D721Med (cell line): ENCODE measurements at places on chromosomes 7 and 10.

DNA sequence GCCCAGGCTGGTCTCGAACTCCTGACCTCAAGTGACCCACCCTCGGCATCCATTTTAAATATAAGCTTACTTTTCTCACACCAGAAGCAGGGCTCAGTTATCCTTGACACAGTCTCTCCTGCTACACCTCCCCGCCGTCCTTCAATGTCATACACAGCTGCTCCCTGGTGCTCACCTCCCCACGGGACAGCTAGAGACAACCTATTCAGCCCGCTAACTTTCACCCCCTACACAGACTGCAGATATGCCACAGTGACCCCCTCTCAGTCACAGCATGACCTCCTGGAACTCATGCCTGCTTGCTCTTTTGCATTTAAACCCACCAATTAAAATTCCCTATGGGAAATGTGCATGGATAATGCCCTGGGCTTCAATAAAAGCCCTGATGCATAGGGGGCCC is 44.2 kb upstream of the KCNMA1 start:
- no peak for DNase-seq

DNA sequence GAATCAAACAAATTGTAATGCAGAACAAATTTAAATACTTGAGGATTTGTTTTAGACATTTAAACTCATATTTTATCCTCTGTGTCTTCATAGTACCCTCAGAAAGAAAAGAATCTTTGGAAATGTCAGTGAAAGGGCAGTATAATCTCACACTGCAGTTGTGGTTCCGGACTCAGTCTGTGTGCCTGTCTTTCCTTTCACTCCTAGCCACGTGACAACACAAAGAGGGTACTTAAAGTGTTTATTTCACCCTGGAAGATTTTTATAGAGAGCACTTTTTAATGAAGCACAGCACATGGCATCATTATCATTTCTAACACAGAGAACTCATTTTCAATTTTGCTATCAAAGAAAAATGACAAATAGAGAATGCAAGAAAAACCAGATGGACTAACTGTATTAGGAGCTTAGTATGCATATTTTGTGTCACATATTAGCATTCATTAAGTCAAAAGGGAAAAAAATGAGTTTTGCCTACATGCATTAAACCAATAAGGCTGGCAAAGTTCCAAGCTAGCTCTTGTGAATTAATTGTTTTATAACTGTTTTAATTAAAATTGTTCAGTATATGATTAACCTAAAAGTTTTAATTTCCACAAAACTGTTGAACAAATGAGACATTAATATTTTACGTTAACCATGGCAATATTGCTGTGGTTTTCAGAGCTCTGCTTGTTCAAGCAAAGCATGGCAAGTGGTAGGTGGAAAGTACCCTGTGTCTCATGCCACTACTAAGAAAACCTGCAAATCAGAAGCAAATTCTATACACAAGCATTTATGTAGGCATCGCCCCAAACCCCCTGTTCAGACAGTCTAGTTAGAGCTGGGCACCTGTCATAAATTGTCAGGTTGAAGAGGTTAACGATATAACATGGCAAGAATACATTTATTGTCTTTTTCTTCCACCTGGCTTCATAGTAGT is 65.9 kb downstream of the AUTS2 start:
- DNase-seq: no peak

GRCh38 chr7:96016056-96016586 is 243.8 kb downstream of the DYNC1I1 start:
- no peak for DNase-seq

- no peak for DNase-seq
Measured at GRCh38 chr10:26357203-26357602, 80.9 kb upstream of the APBB1IP start.

- no peak for DNase-seq
Measured at GRCh38 chr7:24715661-24716479, 41.4 kb downstream of the GSDME start.

GRCh38 chr10:119270762-119271366 is 63.5 kb downstream of the GRK5 start:
- no peak for DNase-seq

- DNase-seq: no peak
Measured at GRCh38 chr10:30637881-30638467, 8.4 kb upstream of the LYZL2 start.

- DNase-seq: no peak
Measured at GRCh38 chr7:12738665-12739064, 51.2 kb downstream of the ARL4A start.

DNA sequence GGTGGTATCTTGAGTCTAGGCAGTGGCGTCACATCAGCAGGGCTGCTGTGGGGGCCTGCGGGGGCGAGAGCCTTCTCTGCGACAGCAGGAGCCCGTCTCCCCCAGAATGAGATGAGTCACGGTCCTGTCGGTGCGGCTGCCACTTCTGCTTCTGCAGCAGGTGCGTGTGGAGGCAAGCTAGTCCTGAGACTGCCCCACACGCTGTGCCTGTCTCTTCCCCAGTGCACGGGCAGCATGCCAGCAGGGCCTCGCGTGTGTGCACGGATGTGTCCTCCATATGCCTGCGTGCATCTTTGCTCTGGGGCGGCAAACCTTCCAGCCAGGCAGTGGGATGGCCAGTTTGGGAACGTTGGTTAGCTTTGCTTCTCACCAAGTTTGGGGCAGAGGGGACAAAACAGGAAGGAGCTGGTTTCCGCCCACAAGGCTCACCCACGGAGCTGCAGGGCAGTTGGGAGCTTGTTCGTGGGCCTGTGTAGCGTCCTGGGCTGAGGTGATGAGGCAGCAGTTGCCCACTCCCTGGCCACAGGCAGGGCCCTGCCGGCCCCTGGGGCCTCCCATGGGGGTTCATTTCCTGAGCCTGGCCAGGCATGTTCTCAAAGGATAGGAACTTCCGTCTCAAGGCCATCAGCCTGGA is 60.8 kb upstream of the PPIF start:
- DNase-seq: no peak

GRCh38 chr10:80172896-80173295 is 32.4 kb downstream of the ANXA11 start:
- no peak for DNase-seq

GRCh38 chr10:120262857-120263547 is 194.0 kb upstream of the PLPP4 start:
- no peak for DNase-seq

- DNase-seq: no peak
Measured at GRCh38 chr7:42174391-42174912, 62.6 kb downstream of the GLI3 start.

DNA sequence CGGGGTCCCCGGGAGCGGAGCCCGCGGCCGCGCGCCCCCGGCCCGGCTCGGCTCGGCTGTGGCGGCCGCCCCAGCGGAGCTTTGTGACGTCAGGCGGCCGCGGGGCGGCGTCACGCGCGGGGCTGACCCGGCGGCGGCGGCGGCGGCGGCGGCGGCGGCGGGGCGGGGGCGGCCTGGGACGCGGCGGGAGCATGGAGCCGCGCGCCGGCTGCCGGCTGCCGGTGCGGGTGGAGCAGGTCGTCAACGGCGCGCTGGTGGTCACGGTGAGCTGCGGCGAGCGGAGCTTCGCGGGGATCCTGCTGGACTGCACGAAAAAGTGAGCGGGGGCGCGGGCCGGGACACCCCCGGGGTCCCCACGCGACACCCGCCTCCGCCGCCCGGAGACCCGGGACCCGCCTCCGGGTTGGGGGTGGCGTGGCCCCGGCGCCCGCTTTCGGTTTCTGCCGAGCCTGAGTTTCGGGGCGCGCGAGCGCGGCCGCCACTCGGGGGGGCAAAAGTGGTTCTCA is at the start of gene PWWP2B:
TSS of gene PWWP2B (plus strand) at position 165 of the 506 bp plus-strand sequence. CDS start at position 192, 27 bp downstream.
- DNase-seq: no peak

- DNase-seq: no peak
Measured at GRCh38 chr7:129055861-129056464, 1.1 kb upstream of the TNPO3 start.

GRCh38 chr7:51351661-51352060 is 35.1 kb upstream of the COBL start:
- no peak for DNase-seq

DNA sequence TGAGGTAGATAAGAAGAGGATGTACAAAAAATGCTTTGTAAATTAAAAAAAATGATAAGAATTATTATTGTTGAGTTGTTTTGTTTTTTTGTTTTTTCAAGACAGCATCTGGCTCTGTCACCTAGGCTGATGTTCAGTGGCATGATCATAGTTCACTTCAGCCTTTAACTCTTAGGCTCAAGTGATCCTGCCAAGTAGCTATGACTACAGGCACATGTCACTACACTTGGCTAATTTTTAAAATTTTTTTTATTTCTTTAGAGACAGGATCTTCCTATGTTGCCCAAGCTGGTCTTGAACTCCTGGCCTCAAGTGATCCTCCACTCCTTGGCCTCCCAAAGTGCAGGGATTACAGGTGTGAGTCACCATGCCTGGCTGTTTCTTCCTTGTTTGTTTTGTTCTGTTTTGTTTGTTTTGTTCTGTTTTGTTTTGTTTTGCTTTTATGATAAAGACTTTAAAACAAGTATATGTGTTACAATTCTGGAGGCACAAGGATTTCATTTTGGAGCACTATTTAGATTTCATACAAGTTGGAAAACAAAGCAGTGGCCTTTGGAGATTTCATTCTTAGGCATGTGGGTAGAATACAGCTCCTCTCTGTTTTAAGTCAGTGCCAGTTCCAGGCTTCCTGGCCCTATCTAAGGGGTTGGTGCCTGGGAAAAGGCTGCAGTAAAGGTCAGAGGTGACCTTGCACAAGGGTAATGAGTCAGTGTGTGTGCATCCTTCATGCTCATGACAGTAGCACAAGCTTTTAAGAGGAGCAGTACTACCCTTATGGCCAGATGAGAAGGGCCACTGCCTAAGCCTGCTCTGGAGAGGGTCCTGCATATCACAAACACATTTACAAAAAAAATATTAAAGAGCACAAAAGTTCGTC is 17.9 kb downstream of the FGFBP3 start:
- DNase-seq: no peak

GRCh38 chr10:45411607-45411940 is 37.6 kb downstream of the ALOX5 start:
- DNase-seq: no peak

- no peak for DNase-seq
Measured at GRCh38 chr10:100970076-100970913, 991 bp downstream of the SEMA4G start.

DNA sequence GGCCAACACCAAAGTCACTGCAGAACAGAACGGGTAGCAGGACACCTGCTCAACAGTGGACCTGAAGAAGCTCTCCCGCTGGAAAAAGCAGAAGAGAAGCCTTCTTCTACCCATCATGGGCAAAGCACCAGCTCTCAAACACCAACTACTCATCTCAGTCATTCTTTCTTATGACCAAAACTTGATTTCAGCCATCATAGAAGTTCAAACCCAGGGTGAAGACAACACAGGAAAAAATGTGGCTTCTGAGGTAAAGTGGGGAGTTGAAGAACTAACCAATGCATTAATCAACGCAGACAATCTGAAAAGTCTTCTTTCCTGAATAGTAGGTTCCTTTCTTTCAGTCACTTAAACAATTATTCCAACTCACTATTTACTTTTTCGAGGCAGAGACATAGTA is 83.3 kb downstream of the ELMO1 start:
- DNase-seq: no peak

DNA sequence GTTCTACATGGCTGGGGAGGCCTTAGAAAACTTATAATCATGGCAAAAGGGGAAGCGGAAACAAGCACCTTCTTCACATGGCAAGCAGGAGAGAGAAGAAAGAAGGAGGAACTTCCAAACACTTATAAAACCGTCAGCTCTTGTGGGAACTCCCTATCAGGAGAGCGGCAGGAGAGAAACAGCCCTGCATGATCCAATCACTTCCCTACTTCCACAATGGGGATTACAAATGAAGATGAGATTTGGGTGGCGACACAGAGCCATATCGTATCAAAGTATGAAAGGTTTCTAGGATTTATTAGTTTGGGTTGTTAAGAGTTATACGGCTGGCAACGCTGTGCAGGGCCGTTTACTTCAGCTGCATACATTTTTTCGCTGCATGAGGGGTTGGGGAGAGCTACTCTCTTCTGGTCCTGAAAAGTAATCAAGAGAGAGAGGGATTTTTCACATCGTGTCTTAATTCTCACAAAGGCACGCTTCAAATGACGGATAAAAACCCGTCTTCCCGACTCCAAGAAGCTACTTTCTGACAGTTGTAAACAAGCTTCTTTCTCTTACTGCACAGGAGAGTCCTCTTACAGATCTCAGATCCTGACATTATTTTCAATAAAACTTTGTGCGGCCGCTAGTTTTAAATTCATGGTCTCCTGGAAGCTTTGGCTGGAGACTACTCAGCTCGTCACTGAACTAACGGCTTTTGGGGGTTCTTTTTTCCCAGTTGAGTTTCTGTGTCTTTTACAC is 751 bp upstream of the GTPBP10 start:
- no peak for DNase-seq

DNA sequence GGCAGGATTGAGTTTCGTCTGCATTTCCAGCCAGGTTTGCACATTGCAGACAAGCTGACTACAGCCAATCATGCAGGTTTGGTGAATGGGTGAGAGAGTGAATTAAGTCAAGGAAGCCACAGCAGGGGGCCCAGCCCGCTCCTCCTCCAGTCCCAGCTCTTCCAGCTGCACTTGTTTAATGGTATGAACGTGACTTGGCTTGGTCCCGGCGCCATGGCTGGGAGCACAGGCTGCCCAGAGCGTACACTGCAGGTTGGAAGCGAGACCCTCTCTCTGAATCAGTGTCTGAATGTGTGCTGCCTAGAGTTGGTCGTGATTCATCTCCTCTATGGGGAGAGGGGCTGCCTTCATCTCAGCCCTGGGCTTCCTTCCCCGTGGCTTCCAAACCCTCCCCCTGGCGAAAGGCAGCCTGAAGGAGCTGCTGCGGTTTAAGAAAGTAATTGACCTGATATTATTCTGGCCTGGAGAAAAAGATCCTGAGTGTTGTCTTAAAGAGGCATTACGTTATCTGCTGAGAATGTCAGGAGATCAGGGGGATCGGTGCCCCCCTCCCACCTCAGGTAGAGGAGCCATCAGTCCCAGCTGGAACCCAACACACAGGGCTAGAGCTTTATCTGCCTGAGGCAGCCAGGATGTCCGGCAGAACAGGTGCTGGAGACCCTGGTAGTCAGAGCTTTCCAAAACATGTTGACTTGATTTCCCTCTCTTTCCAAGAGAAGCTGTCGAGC is 132.1 kb downstream of the COL26A1 start:
- DNase-seq: peak; percentile 3

GRCh38 chr7:28669330-28669729 is 257.0 kb downstream of the CREB5 start:
- no peak for DNase-seq

- no peak for DNase-seq
Measured at GRCh38 chr7:17299483-17299991, 1.1 kb downstream of the AHR start.
